Esophagus squamous epithelium (tissue), 5 donors: ENCODE measurements at places on chromosomes 3 and 15.

DNA sequence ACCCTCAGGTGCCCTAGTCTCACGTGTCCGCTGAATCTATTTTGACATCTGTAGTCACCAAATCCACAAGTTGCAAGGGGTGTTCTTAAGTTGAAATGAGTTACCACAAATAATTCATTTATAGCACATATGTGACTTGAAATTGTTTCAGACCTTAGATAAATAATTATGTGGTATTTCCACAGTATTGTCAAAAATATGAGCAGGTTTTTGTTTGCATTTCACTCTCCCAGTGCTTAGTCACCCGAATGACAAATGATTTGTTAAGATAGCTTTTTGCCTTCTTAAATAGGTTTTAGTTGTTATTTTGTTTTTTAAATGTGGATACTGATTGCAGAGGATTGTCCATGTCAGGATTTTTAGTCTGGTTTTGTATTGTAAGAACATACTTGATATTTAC, 2.6 kb downstream of the MFSD1 start:
- DNase-seq = no peak

DNA sequence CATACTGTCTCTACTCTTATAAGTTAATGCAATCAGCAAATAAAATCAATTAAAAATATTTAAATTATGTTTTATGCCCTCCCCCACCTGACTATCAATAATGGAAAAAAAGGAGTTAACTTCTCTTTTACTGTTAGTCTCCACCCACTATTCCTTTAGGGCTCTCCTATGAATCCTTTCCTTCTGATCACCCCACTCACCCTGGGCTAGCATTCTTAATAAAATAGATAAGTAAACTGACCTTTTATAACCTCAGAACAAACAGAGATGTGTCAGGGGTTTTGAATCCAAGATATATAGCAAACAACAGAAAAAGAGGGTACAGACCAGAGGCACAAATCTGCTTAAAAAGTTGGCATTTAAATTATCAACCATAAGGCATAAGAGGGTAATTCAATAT, 116.1 kb upstream of the PLXND1 start:
- DNase-seq = no peak

- no peak for DNase-seq
Observed at GRCh38 chr15:63350178-63350621, 31.4 kb downstream of the CA12 start.

DNA sequence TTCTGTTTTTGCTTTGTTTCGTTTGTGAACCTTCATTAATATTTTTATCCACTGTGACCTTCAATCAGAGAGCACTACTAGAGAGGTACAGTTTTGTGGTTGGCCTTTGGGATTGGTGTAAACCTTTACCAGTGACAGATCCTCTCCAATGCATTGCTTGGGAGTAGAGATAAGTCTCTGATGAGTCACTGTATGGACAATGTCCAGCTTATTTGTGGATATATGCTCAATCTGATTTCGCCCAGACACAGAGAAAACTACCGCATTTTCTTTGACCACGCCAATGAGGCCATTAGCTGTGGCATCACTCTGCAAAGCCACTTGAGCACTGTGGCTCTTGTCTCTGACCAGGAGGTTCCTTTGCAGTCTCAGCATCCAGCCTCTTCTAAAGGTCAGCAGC, 964.7 kb downstream of the TUSC7 start:
- no peak for DNase-seq

GRCh38 chr15:85947936-85948335, 131.7 kb upstream of the AGBL1 start:
- no peak for DNase-seq
